ENCODE measurements at places on chromosomes 12 and 14.

GRCh38 chr12:93727911-93728310 is 50.7 kb downstream of the CRADD start:
- DNase-seq, result no peak

- no peak for DNase-seq
Measured at GRCh38 chr12:112555621-112556233, 137.0 kb downstream of the PTPN11 start.

- DNase-seq, result no peak
Measured at GRCh38 chr14:63764620-63765139, 36.8 kb upstream of the SGPP1 start.

GRCh38 chr12:111642681-111643426 is 42.9 kb downstream of the BRAP start:
- no peak for DNase-seq

- no peak for DNase-seq
Measured at GRCh38 chr14:39548358-39548757, 116.1 kb upstream of the FBXO33 start.

GRCh38 chr14:89365061-89365801 is 51.8 kb downstream of the FOXN3 start:
- no peak for DNase-seq

GRCh38 chr14:102625564-102626296 is 33.3 kb downstream of the RCOR1 start:
- DNase-seq, result no peak

DNA sequence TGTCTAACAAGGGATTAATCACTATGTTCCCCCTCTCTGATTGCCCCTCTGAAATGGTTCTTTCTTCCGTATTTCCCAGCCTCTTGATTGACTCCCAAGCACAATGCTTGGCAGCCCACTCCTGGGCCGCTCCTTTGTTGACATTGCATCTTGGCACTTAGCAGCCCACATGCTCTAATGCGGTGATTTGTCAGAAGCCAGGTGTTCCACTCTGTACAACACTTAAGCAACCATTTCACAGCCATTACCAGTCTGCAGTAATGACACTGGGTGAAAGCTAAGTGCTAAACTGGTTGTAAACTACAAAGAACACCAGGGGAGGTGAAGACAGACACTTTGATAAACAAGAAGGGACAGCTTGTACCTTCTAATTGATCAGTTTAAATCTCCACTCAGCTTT is 353.5 kb downstream of the TMEM132D start:
- DNase-seq, result no peak

DNA sequence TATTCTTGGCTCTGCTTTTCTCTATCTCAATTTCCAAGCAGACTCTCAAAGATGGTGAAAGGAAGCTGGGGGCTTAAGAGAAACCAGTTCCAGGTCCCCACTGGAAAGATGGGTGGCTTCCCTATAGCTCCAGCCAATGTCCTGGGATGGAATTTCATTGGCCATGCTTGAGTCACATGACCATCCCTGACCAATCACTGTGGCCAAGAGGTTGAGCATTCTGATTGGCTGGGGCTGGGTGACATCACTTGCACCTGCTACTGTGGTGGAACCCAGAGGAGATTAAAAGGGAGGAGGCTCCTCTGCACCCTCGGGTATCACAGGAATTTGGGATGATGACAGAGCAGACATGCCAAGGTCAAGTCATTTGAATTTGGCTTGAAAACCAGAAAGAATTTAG is 436.5 kb downstream of the TMEM132D start:
- DNase-seq, result no peak

DNA sequence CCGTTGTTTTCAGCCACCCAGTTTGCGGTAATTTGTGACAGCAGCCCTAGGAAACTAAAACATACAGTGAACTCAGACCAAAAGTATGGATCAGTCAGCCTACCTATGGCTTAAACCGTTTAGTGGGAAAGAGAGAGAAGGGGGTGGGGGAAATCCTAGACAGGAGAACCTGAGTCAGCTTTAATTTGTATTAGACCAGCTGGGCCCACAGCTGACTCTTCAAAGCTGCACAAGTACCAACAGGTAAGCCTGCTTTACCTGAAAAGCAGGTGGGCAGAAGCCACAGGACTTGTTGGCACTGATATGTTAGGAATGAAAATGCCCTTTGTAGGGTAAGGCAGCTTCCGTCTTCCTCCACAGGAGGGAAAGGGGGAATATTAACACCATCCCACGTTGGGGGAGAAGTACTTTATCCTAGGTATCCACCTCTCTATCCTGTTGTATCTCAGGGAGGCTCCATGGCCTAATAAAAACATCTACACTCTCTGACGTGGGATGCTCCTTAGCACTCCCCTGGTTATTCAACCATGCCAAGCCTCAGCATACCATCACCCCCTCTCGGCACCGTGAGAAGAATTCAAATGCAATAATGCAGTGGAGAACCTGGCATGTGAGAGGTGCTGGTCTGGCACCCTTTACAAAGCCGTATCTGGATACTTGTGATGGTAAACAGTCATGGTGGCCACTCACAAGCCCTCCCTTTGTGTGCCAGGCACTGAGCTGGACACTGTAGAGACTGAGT is 70.3 kb downstream of the STON2 start:
- no peak for DNase-seq

- DNase-seq, result no peak
Measured at GRCh38 chr14:64946310-64947045, 3.9 kb upstream of the GPX2 start.

DNA sequence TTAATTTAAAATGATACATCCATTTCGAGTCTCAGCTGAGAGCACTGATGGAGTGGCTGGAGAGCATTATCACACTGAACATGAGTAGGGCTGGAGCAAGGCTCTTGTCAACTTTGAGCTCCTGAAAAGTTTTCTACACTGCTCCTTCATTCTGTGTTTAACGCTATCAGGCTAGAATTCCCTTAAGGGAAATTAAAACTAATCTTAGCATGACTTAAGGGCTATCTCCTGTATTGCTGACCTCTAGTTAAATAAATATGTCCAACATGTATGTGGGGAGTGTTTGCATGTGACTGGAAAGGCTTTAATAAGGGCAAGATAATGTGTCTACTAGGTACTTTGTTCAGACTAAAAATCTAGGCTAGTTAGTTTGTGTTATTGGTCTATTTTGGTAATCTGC is 116.7 kb upstream of the CAND1 start:
- DNase-seq, result no peak

- DNase-seq, result no peak
Measured at GRCh38 chr14:73221945-73222344, 15.4 kb upstream of the PAPLN start.

DNA sequence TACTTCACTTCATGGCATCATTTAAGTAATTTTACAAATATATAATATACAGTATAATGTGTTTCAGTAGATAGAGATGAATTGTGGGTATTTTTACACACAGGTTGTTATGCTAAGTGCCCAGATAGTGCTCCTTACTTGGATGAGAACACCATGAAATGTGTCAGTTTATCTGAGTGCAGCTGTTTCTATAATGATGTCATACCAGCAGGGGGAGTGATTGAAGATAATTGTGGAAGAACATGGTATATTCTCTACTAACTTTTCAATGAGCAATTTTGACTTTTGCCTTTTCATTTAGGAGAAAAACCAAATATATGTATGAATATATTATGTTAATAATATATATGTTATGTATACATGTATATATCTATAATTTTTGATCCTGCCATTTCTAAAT is 221.6 kb downstream of the LRRK2 start:
- DNase-seq, result no peak

- no peak for DNase-seq
Measured at GRCh38 chr12:132788375-132789098, 26.9 kb upstream of the ANKLE2 start.

DNA sequence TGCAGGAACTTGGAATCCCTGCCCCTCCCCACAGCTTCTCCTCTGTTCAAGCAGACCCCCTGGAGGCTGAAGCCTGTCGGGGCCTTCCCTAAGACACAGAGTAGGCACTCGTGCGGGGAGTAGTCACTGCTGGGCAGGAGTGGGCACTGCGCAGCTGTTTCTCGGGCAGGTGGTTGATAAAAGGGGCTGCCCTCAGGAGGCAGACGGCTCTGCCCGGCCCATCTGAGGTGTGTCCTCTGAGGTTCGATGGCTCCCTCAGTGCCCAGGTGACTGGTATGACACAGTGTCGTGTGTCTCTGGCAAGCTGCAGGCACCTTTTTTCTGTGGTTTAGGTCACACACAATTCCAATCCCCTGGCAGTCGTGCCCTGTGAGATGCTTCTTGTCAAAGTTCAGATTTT is 10.1 kb downstream of the GALNT16 start:
- DNase-seq, result no peak

DNA sequence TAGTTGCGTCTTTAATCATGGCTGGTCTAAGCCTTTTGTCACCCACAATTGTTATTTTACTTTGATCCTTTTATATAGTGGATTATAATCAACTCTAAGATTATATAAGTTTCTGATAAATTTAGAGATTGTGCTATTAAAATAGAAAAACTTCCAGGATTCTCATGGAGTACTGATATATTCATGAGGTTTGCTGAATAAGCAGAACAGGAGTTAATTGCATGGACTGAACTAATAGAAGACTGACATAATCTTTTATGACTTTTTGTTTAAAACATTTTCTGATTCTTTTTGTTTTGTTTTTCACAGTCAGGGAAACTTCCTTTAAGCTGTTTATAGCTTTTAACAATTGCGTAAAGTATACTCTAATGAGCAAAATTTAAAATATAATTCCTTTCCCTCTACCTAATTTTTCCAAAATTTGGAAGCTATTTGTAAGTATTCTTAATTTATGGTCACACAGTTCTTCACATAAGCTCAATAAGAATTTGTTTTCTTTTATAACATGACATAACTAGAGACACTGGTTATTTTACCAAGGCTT is 129.9 kb upstream of the TMEM260 start:
- no peak for DNase-seq

DNA sequence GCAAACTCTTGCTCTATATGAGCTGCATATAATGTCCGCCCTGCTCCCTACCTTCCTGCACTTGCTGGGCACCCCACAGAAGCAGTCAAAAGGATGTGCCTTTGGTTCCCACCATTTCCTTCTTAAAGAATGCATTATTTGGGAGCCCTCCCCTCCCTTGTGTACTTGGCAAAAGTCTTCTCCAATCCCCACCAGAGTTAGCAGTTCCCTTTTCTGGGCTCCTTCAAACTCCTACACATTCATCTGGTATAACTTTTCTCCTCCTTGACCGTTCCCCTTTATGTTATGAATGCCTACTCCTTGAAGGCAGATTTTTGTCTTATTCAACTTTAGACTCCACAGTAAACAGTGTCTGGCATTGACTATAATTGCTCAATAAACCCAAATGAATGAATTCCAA is 27.8 kb downstream of the AREL1 start:
- no peak for DNase-seq

DNA sequence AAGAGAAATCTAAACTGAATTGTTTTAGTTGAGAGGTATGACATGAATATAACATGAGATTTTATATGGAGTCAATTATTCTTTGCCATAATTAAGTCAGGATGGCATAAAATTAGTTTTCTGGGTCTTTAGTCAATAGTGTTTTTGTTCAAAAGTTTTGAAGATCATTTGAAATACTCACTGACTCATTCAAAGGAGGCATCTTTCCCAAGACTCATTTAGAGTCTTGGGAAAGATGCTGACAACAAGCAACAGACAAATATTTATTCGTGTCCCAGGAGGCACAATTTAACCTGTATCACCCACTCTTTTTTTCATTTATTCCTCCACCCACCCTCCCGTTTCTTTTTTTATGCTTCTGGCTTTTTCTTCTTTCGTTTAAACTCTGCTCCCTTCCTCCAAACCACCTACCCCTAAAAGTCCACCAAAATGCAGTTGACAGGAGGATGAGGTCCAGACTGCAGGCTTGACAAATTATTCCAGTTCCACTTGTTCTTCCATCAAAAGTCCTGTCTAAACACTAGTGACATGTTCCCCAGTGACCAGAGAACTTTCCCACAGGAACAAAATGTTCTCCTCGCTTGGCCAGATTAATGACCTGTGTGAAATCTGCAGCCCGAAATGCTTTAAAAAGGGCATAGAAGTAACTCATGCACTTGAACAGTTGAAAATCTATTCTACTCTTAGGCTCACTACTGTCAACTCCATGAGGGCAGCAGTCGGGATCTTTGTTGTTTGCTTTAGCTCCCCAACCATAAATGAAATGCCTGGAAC is 43.3 kb upstream of the CSRP2 start:
- no peak for DNase-seq

DNA sequence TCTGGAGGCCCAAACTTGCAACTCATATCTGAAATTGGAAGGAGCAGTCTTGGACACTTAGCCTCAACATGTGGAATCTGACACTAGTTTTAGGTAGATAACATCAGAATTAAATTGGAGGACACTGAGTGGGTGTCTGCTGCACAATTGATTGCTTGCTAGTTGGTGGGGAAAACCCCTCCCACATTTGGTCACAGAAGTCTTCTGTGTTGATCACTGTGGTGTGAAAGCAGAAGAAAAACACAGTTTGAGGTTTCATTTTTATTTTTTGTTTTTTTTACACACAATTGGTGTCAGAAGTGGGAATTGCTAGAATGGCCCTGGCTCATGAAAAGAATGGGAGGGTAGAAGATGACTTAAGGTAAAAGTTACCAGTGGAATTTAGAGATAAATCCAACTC is 78.0 kb upstream of the CD163 start:
- no peak for DNase-seq

DNA sequence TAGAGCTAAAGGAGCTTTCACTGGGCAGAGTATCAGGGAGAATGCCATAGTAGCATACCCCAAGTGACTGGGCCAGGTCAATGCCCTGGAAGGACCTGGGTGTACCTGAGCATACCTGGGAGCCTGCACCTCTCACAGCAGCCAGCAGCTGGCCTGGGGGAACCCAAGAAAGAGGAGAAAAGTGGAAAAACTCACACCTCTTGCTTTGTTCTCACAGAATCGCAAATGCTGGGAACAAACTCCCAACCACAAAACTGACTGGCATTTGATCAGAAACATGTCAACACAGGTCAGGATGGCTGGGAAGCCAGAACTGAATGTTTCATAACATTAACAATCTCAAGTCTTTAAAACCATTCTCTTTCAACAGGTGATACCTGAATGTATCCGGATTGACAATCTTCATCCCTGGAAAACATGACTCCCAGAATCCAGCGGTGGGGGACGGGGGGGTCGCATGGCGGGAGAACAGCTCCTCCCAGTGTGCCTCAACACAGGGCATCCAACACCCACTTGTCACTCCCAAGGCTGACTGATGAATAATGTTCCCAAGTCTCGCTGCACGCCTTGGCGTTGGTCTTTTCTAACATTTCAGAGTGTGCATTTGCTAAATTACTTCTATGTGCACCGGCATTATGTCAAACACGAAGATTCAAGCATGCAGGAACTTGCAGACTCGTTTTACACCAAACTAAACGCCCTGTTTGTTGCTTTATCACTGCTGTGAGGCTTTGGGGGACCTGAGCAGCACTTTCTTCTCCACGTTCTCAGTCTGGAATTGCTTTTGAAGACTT is 7.9 kb downstream of the FOXN3 start:
- DNase-seq, result no peak
